Fibroblast of lung (primary cell): ENCODE measurements at places on chromosomes 5 and 9. TPM values are rescaled to one million over a fixed set of nuclear protein-coding genes. Genes with fewer than 3 reads are reported as not detected.

DAPK1 gene
- 15.5 and 18.5 TPM in 2 replicates for total RNA-seq

CDC20B gene
- under 0.01 TPM in 1 of 2 replicates, not detected in the other for total RNA-seq

OR1J2 gene
- 0.26 and 0.33 TPM in 2 replicates for total RNA-seq

PDLIM4 gene
- 44.4 and 67.2 TPM in 2 replicates for total RNA-seq

DNA sequence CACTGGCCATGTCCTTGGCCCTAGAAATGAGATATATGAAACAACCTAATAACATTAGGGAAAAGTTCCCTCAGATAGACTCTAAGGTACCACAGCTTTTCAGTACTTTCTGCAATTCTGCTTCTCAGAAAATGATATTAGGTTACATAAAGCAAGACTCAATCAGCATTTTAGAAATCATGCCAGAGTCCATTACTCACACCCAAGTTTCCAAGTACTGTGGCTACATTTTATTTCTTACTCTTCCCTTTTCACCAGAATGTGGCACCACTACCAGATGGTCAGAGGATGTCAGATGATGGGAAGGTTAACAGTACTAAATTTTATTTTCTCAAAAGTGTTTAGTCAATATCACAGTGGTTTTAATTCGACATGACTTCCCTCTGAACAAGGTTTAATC is 217.2 kb downstream of the MLLT3 start:
- no peaks in the 10 kb centered on the region for H3K27me3 ChIP-seq
- H3K4me3 ChIP-seq = no peak overlapping the region

- no peak for DNase-seq
- no peak overlapping the region for H3K27ac ChIP-seq
- H3K4me3 ChIP-seq = no peak overlapping the region
These were observed 43.7 kb downstream of the PSD2 start for GRCh38 chr5:139839232-139839815.

DNA sequence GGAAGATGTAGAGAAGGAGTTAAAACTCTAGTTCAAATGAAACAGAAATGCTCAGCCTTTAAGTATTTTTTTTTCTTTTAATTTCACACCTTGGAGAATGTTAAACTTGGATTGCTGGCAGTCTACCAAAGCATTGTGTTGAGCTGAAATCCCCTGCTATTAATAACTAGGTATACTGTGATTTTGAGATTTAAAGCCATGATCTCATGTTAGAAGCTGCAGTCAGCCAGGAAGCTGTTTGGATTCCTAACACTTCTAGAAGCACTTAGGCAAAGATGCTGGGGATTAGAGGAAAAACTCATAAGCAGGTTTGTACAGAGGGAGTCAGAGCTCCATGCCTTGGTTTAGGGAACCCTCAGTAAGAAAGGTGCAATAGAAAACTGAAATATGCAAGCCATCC is 141.4 kb downstream of the KIF4B start:
- no peaks in the 10 kb centered on the region for H3K4me1 ChIP-seq
- no peak overlapping the region for H3K4me3 ChIP-seq
- H3K27ac ChIP-seq = no peak overlapping the region
- no peak for DNase-seq
- no peaks in the 10 kb centered on the region for H3K36me3 ChIP-seq
- H3K27me3 ChIP-seq = no peaks in the 10 kb centered on the region

DNA sequence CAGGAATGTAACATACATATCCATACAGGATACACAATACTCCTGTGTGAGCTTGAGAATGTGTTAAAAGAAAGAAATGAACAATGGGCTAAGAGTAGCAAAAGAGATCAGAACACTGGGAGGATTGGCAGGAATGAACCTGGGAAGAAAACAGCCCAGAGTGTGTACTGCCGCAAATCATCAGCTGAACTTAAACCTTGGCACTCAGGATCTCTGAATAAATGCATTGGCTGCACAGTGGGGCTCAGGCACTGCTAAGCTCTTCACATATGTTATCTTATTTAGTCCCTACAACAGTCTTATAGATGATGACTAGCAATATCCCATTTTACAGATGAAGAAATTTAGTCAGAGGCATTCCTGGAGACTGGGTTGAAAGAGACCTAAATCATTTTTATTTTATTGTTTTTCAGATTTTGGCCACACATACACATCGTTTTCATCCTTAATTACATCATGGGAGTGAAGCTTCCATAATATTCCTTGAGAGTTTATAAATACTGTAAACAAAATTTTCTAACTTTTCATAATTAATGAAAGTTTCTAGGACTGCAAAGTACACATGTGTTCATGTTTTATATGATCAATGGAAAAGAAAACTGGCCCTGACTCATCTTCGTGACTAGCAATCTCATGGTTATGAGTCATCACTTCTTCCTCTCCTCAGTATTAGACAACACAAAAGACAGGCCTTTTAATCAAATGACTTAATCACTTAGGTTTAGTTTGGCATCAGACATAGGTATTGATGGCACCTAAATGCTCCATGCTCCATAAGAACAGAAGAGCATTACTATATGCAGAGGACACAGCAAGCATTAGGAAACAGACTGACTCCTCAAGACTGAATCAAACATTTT is 59.2 kb downstream of the CDH18 start:
- peak overlapping the region; percentile 54 for H3K27ac ChIP-seq
- H3K27me3 ChIP-seq = no peaks in the 10 kb centered on the region
- H3K4me3 ChIP-seq = no peak overlapping the region
- peaks cover 7% of the 10 kb centered on the region for H3K4me1 ChIP-seq
- H3K36me3 ChIP-seq = no peaks in the 10 kb centered on the region
- peak; percentile 92 for DNase-seq

GRCh38 chr9:91680106-91680505 is 256.5 kb upstream of the NFIL3 start:
- H3K27me3 ChIP-seq = no peaks in the 10 kb centered on the region
- H3K4me3 ChIP-seq = no peak overlapping the region
- no peaks in the 10 kb centered on the region for H3K36me3 ChIP-seq
- H3K27ac ChIP-seq = no peak overlapping the region
- no peaks in the 10 kb centered on the region for H3K4me1 ChIP-seq
- DNase-seq = no peak

GRCh38 chr5:158376679-158377078 is 517.7 kb upstream of the CLINT1 start:
- H3K27ac ChIP-seq = no peak overlapping the region
- no peak for DNase-seq
- H3K27me3 ChIP-seq = no peaks in the 10 kb centered on the region
- H3K4me3 ChIP-seq = no peak overlapping the region

DNA sequence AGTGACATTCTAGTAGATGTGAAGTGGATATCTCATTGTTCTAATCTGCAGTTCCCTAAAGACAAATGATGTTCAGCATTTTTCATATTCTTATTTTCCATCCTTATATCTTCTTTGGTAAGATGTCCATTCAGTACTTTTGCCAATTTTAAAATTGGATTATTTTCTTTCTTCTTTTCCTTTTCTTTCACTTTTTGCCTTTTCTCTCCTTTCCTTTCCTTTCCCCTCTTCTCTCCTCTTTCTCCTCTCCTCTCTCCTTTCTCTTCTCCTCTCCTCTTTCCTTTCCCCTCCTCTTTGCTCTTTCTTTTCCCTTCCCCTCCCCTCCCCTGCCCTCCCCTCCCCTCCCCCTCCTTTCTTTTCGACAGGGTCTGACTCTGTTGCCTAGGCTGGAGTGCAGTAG is 10.1 kb downstream of the ZFYVE16 start:
- no peaks in the 10 kb centered on the region for H3K4me1 ChIP-seq
- no peaks in the 10 kb centered on the region for H3K36me3 ChIP-seq
- no peak overlapping the region for H3K4me3 ChIP-seq
- H3K27me3 ChIP-seq = no peaks in the 10 kb centered on the region

GRCh38 chr5:39443911-39444310 is 19.1 kb upstream of the DAB2 start:
- H3K36me3 ChIP-seq = no peaks in the 10 kb centered on the region
- no peaks in the 10 kb centered on the region for H3K27me3 ChIP-seq
- DNase-seq = no peak
- H3K4me1 ChIP-seq = peaks cover 3% of the 10 kb centered on the region
- H3K4me3 ChIP-seq = no peak overlapping the region

DNA sequence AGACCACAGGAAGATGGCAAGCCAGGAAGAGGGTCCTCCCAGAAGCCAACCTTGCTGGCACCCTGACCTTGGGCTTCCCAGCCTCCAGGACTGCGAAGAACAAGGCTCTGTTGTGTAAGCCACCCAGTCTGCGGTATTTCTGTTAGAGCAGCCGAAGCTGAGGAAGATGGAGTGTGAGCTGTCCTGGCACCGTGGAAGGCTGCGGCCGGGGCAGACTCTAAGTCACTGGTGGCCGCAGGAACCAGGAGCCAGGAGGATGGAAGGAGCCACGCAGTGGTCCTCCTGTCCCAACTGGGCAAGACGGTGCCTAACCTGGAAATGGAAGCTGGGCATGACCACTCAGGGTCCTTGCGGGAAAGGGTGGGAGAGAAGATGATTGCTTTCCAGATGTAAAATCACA is 89.1 kb downstream of the ZNF354C start:
- no peaks in the 10 kb centered on the region for H3K27me3 ChIP-seq
- DNase-seq = no peak
- no peak overlapping the region for H3K4me3 ChIP-seq
- no peak overlapping the region for H3K27ac ChIP-seq
- H3K36me3 ChIP-seq = peaks cover 13% of the 10 kb centered on the region

DNA sequence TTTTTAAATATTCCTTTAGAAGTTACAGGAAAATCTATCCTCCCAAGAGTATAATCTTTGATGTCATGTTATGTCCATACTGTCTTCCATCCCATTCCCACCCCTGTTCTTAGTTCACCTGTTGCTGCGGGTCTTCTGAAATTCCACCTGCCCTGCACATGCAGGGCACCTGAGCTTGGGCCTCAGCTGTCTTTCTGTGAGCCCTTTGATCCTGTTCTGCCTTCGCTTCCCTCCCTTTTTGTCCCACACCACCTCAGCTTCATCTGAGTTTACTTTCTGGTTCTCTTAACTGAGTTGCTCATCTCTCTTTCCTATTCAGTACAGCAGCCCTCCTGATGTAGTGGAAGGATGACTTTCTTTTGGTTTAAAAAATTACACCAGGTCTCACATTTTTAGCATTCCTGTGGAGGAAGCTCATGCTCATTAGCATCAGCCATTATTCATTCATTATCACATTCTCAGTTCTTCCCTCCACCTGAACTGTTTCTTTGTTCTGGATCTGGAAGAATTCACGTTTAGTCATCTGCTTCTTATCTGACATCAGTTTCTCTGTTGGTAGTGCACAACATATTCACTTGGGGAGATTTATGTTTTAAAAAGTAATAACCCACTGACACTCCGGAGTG is 211.0 kb downstream of the ADCY2 start:
- DNase-seq = no peak
- H3K4me3 ChIP-seq = no peak overlapping the region
- no peaks in the 10 kb centered on the region for H3K27me3 ChIP-seq
- no peaks in the 10 kb centered on the region for H3K4me1 ChIP-seq
- H3K36me3 ChIP-seq = no peaks in the 10 kb centered on the region
